ENCODE measurements at places on chromosomes 3 and 15.

GRCh38 chr3:123320221-123320620 lies 118.5 kb downstream of the SEC22A start:
- DNase-seq: no peak

DNA sequence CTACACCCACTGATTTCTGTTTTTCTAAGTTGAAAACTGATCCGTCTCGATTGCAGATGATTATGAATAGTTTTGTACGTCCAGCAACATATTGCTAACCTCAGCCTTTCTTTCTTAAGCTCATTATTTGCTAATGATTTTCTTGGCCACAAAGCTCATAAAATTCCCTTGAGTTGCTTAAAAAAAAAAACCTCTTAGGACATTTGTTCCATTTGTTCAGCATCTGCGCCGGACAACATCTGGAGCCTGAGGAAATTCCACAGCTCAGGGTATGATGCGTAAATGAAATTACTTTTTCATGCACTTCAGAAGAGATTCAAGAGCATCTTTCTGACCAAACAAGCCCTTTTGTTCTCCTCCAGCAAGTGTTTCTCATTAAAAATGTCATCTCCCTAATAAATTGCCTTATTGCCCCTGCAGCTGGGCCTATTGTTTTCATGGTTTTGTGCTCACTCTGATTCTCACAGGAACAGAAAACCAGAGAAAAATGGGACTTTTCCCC lies 249.1 kb upstream of the MCTP2 start:
- no peak for DNase-seq

GRCh38 chr3:78734048-78734637 lies 1033.7 kb downstream of the ROBO1 start:
- DNase-seq: no peak

GRCh38 chr3:176867681-176868663 lies 329.3 kb downstream of the TBL1XR1 start:
- no peak for DNase-seq

DNA sequence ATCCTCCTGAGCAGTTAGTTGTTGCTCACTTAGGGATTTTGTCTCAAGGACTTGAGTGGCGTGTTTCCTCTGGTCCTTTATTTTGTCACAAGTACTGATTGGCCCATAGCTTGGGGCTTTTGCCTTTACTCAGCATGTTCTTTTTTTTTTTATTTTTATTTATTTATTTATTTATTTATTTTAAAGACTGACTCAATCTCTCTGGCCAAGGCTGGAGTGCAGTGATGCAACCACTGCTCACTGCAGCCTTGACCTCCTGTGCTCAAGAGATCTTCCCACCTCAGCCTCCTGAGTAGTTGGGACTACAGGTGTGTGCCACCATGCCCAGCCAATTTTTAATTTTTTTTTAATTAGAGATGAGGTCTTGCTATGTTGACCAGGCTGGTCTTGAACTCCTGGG lies 223.9 kb upstream of the TPM1 start:
- no peak for DNase-seq

- no peak for DNase-seq
Observed at GRCh38 chr3:12773030-12773709, 14.1 kb upstream of the TMEM40 start.

GRCh38 chr3:98532709-98533571 lies 1.2 kb downstream of the GPR15 start:
- no peak for DNase-seq

DNA sequence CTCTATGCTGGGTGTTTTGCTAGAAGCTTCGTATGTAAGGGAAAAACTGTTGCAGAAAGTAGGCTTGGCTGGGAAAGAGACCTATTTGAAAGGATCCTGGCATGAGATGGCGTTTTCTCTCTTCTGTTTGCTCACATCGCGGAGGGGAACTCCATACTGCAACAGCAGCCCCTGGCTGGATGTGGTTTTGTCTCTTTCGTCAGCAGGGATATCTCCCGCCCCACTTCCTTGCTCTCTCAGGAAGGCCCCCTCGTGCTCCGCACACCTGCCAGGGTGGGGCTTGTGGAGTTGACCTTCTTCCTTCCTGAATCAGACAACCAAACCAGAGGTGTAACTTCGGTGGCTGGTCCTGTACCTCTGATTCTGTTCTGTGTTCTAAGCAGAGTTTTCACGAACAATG lies 26.4 kb upstream of the MYZAP start:
- no peak for DNase-seq

DNA sequence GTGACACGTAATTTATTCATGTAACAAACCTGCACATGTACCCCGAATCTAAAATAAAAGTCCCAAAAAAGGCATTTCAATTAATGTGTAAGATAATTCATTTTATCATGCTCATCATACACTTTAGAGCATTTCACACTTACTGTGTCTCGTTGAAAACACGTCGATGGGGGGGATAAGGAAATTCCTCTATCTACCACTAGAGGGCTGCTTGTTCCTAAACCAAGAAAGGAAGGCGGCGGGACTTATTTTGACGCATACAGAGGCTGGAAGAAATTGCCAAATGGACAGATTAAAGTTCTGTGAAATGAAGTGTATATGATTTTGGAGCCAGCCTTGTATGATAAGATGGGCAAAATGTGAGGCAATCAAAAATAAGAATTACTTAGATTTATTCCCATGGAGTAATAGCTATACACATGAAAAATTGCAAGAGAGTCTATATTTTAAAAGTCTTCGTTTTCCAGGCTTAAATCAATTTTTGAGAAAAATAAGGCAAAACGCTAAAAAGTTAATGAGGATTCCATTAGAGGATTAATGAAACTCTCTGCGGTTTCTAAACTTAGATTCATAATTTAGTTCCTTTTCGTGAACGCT lies 346.8 kb downstream of the CNTN3 start:
- no peak for DNase-seq

GRCh38 chr3:62132027-62132602 lies 241.2 kb downstream of the FEZF2 start:
- no peak for DNase-seq

- no peak for DNase-seq
Observed at GRCh38 chr3:24686808-24687207, 192.2 kb upstream of the THRB start.

DNA sequence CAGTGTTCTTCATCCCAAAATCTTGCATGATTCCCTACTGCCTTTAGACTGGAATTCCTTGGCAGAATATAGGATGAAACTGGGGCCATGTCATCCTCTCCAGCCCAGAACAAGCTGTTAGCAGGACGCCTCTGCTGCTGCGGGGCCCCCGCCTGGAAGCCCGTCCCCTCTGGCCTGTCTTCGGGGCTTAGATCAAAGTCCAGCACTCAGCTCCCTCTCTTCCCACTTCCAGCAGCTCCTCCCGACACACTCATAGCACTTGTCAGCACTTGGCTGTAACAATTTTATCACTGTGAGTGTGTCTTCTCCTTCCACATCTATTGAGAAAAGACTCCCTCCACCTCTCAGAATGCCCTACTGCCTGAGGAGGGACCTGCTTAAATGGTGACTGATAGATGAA lies 112.0 kb upstream of the HACD2 start:
- DNase-seq: no peak

DNA sequence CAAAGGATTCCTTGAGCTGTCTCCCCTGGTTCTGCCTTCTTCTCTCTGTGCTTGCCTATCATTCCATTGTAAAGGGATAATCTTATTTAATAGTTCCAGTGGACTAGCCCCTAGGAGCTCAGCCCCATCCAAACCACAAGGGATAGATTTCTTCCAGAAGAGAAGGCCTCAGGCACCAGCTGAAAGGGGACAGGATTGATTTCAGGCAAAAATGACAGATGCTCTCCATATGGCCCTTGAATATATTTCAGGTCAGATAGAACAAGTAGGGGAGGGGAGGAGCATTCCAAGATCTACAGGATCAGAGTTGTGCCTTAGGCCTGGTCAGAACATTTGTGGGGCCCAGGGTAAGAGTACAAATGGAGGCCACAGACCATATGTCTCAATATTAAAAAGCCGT lies 85.3 kb downstream of the RPLP1 start:
- DNase-seq: no peak

- DNase-seq: no peak
Observed at GRCh38 chr3:116849261-116849688, 139.7 kb downstream of the TUSC7 start.

DNA sequence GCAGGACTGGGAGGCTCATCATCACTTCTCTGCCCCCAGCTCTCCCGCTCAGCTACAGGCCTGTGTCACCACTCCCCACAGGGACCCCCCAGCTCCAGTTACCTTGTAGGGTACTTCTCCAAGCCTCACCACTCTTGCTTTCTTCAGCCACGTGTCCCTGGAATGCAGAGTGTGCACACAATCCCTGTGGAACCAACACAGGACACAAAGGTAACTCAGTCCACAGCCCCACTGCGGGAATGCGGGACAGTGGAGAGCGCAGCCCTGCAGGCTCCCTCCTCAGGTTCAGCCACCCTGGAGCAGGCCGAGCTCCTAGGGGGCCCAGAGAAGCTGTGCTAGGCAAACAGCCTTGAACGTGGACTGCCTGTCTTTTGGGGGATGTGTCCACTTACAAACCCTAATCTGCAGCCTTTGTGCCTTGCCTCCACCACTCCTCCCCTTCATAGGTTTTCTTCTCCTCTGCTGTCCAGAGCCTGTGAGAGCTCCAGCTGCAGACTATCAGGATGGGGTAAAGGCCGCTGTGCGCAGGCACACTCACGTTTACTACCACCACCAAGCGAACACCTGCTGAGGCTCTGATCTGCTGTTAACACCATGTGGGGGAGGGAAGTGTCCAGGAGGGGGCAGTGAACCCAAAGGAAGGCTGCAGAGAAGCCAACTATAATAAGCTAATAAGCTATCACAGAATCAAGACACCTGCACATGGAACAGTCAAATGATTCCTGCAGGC lies 26.0 kb downstream of the XPC start:
- DNase-seq: no peak

- no peak for DNase-seq
Observed at GRCh38 chr3:140756240-140757016, 78.6 kb downstream of the TRIM42 start.

Measured in stimulated activated CD4-positive, alpha-beta T cell treated with anti-CD3 and anti-CD28 coated beads, Interleukin-15, amount 100 ng/mL, for 1 hour (primary cell).